ENCODE measurements at places on chromosomes 11 and 22. TPM values are rescaled to one million over a fixed set of nuclear protein-coding genes. Genes with fewer than 3 reads are reported as not detected.
A peak's percentile ranks its signal among the peaks of the same experiment; 100 is the strongest.

DNA sequence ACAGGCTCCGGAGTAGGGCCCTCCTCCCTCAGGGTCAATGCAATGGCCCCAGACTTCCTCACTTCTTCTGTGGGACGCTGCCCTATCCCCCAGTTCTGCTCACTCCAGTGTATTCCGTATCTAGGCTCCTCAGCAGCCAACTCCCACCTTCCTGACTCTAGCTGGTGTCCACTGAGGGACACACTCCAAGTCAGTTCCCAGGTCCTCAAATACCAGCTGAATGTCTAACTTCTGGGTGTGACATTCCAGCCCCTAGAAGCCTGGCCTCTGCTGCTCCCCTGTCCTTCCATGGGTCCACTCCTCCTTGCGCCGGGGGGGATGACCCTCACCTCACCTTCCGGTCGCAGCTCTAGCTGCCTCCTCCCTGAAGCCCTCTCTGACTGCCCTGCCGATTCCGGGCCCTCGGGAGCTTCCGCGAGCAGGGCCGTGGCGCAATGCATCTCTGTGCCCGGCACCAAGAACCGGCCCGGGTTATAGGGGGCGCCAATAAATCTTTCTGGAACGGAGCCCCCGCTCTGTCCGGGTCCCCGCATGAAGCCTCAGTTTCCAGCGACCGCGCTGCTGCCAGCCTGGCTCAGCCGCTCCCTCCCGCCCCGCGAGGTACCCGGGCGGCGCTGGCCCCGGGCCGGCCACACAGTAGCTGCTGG, 15.4 kb downstream of the BAD start:
- DNase-seq, result no peak

DNA sequence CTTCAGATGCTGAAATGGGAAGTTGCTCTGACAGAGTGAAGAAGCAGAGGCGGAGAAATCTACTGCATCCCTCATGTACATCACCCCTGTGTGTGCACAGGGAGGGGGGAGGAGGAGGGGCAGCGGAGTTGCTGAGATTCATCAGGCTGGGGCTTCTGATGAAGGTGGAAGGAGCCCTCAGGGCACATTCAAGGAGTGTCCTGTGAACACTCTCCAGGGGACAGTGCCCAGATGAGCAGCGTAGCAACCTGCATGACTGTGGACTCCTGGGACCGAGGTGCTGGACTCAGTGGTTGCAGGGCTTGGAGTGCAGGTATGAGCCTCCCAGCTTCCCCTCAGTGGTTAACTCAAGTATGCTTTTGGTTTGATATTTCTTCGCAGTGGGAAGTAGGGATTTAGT, 257.8 kb upstream of the B3GAT1 start:
- DNase-seq, result no peak

GRCh38 chr11:123233280-123233974, 38.4 kb upstream of the CLMP start:
- no peak for DNase-seq

- no peak for DNase-seq
These were observed 649 bp downstream of the SELENOO start for GRCh38 chr22:50201191-50202129.

- no peak for DNase-seq
These were observed 2.8 kb upstream of the DUSP8 start for GRCh38 chr11:1574933-1575242.

- DNase-seq, result no peak
These were observed 848.2 kb downstream of the BRD1 start for GRCh38 chr22:48979482-48979881.

DNA sequence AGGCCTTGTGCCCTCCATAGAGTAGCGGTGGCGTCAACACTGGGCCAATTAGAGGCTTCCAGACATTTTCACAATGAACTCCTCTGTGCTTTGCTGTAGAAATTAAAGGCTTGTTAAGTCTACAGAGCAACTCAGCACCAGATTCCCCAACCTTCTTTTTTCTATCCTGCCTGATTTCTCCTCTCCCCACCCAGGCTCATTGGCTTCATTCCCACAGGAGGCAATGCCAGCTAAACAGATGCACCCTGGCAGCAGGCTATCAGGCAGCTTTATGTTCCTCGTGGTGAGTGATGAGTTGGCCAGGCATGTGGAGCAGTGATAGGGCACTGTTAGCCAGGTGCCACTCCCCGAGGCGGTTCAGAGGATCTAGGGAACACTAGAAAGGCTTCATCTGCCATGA, 4.8 kb downstream of the DIXDC1 start:
- DNase-seq, result no peak

GRCh38 chr11:1384199-1384970, 5.3 kb upstream of the BRSK2 start:
- DNase-seq, result no peak

DNA sequence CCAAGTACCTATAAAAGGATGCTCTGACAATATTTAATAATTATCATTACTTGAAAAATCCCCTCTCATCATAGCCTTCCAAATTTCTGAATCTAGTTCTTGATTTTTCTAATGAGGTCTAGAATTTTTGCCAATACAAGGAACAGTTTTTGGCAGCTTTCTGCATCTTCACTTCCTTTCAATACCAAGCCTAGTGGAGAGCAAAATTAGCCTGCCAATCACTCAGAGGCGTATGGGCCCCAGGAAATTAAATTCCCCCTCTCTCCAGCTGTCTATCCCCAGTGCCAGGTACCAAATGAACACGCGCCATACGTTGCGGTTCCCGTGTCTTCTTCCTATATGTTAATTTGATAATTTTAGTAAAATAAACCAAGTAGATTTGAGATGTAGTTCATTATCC, 293.9 kb downstream of the NTM start:
- DNase-seq, result no peak

- no peak for DNase-seq
These were observed 157.1 kb upstream of the GRK3 start for GRCh38 chr22:25407226-25407858.

- DNase-seq, result no peak
These were observed 12.3 kb upstream of the DLAT start for GRCh38 chr11:112012874-112013273.

DNA sequence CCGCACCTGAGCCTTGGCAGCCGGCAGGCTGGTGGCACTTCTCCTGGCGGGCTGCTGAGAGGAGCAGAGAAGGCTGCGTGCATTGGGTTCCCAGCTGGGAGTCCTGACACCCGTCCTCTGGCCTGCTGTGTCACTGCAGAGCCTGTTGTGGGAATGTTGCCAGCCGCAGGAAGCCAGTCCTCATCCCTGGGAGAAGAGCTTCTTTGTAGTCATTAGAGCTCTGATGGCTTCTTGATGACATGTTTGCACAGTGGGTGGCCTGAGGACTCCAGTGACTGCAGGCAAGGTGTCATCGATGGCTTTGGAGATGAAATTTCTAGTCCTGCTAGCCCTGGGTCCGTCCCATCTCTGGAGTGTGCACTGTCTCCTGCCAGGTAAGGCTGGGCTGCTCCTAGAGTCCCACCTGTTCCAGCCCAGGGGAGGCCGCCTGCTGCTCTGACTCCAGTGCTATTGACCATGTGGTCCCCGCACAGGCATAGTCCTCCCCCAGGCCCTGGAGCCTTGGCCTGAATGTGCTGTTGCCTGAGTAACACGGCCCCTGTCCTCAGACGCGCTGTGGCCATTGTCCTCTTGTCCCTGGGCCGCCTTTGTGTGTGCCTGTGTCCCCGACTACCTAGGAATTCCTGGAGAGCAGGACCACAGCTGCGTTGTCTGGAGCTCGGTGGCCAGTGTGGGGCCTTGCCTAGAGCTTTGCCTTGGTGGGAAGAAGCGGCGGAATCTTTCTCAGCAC, 129.2 kb downstream of the CACNA1I start:
- no peak for DNase-seq

- DNase-seq, result peak; percentile 97
These were observed 70.2 kb upstream of the EED start for GRCh38 chr11:86174101-86175046.

GRCh38 chr11:44125598-44125997, 30.1 kb downstream of the EXT2 start:
- DNase-seq, result no peak

DNA sequence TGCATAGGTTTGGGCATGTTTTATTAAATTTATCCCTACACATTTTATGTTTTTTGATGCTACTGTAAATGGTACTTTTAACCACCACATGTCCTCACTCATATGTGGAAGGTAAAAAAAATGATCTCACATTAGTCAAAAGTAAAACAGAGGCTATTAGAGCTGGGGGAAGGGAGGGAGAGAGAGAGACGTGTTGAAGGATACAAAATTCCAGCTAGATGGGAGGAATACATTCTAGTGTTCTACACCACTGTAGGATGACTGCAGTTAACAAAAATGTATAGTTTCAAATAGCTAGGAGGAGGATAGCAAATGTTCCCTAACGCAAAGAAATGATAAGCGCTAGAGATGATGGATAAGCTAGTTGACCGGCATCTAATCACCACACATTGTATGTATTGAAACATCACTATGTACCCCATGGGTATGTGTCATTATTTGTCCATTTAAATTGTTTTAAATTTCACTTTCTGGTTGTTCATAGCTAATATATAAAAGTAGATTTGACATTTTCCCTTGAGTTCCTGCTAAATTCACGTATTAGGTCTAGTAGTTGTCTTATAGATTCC, 9.9 kb upstream of the GNB1L start:
- DNase-seq, result no peak

DNA sequence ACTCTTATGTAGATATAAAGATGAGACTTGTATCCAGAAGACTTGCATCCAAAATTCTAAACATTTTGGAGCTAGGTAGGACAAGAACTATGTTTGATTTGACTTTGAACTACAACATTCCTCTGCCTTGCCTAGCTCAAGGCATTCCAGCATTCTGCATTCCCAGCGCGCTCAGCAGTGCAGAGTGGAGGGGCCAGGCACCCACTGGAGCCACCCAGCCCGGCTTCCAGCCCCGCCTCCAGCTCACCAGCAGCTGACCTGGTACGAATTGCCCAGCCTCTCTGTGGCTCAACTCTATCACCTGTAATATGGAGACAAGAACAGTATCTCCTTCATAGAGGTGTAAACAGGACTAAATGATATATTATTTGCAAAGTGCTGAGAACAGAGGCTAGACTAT, 28.8 kb downstream of the PRDM10 start:
- DNase-seq, result peak; percentile 48

DNA sequence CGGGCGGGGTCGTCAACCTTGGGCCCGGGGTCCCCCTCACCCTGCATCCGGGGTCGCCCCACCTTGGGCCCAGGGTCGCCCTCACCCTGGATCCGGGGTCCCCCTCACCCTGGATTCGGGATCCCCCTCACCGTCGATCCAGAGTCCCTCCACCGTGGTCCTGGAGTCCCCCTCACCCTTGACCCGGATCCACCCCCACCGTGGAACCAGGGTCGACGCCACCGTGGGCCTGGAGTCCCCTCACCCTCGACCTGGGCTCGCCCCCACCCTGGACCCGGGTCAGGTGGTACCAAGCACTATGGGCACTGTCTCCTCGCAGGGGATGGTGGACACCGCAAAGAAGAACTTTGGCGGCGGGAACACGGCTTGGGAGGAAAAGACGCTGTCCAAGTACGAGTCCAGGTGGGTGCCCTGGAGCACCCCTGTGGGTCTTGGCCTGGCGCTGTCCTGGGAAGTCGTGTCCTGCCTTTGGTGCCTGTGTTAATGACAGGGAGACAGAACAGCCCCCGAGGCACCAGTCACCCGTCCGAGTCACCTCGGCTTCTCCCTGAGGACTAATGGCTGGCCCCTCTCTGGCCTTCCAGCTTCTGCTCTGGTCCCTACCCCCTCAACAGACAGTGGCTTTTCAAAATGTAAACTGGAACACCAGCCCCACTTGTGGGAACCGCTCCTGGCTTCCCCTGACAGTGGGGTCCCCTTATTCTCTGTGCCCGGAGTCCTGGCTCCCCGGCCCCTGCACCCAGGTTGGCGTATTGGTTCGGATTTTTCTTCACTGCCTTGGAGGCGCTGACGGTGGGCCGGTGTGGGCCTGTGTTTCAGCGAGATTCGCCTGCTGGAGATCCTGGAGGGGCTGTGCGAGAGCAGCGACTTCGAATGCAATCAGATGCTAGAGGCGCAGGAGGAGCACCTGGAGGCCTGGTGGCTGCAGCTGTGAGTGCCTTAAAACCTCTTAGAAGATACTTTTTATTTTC, 762 bp downstream of the CRELD2 start:
- DNase-seq, result no peak

GRCh38 chr11:70112017-70112434, 33.9 kb downstream of the ANO1 start:
- no peak for DNase-seq

DNA sequence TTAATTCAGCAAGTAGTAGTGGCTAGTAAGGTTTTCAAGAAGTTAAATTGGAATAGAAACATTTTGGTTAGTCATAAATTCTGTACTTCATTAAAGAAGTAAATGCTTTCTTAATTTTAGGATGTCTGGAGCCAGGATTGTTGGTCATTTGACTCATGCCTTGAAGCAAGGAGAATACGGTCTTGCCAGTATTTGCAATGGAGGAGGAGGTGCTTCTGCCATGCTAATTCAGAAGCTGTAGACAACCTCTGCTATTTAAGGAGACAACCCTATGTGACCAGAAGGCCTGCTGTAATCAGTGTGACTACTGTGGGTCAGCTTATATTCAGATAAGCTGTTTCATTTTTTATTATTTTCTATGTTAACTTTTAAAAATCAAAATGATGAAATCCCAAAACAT, 25.8 kb downstream of the ACAT1 start:
- no peak for DNase-seq

DNA sequence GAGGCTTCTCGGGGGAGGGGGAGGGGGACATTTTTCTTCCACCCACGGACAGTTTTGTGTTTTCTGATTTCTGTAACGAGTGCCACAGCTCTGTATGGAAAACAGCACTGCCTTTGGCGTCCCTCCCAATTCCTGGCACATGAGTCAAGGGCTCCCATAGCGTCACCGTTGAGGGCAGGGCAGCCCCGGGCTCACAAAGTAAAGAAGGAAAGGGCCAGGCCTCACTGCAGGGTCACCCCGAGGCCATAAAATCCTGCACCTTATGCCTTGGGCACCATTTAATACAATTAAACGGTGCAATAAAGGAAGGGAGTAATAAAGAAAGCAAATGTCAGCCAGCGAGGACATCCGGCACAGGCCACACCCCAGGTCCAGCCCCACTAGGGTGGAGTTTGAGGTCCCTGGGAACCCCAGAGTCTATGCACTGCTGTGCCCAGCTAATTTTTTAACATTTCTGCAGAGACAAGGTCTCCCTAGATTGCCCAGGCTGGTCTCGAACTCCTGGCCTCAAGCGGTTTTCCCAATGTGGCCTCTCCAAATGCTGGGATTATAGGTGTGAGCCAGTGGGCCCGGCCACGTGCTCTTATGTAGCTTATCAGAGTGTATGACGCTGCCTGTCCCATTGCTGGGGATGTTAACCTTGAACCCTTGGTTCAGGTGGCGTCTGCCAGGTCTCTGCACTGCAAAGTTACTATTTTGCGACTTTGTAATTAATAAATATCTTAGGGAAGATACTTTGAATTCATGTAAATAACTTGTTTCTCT, 13.6 kb upstream of the MUC2 start:
- no peak for DNase-seq

Gene CEP126
- total RNA-seq, result 0.72 TPM

Gene SCUBE2
- total RNA-seq, result 0.43 TPM

Gene SLC29A2
- 6.6 TPM for total RNA-seq

Gene CHRM1
- total RNA-seq, result not detected

Gene MMP27
- total RNA-seq, result not detected

Gene DEFB131B
- not detected for total RNA-seq

Gene PRRG4
- total RNA-seq, result 3.1 TPM

Gene YPEL4
- 0.86 TPM for total RNA-seq

Gene INSC
- total RNA-seq, result 0.58 TPM
